Stimulated activated effector memory CD8-positive, alpha-beta T cell treated with anti-CD3 and anti-CD28 coated beads, Interleukin-12 subunit alpha, Interleukin-12 subunit beta, amount 100 ng/mL, for 72 hours (primary cell): ENCODE measurements at places on chromosomes 7 and 10.
A peak's percentile ranks its signal among the peaks of the same experiment; 100 is the strongest.

DNA sequence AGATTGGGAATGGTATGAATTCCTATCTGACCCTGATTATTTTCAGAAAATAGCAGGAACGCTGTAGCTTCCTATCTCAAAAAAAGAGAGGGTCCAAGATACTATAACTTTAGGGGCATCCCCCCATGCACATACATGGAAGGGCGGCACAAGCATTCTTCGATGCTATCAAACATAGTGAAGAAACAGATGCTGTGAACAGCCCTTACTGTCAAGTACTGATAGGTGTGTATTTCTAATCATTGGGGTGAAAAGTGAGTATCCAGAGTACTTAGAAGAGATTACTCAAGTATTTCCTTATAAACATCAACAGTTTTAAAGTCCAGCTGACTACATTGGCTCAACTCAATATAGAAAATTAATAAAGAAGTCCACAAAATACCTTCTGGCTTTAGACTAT is 17.0 kb upstream of the NUP42 start:
- DNase-seq, result no peak

DNA sequence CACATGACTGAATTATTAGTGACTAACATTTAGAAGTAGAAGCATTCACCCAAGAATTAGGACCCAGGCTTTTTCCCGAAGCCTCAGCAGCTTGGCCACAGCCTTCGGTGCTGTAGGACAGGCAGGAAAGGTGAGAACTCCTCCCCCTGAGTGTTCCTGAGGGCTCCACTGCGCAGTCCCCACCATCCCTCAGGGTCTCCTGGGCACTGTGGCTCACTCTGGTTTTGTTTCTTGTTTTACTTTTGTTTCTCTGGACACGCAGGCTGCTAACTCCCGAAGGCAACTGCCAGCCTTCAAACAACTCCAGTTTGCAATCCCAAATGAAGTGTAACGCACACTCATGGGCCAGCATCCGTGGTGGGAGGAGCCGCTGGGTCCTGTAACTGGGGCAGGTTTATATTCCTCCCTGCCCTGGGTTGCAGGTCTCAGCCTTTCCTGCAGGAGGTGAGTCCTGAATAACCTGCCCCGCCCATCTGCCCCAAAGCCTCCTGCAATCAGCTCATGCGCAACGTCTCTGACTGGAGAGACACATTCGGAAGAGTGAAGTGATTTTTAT is 492.9 kb downstream of the PTPRN2 start:
- DNase-seq, result no peak

GRCh38 chr10:75098902-75099673 is 12.4 kb upstream of the SAMD8 start:
- DNase-seq, result no peak

DNA sequence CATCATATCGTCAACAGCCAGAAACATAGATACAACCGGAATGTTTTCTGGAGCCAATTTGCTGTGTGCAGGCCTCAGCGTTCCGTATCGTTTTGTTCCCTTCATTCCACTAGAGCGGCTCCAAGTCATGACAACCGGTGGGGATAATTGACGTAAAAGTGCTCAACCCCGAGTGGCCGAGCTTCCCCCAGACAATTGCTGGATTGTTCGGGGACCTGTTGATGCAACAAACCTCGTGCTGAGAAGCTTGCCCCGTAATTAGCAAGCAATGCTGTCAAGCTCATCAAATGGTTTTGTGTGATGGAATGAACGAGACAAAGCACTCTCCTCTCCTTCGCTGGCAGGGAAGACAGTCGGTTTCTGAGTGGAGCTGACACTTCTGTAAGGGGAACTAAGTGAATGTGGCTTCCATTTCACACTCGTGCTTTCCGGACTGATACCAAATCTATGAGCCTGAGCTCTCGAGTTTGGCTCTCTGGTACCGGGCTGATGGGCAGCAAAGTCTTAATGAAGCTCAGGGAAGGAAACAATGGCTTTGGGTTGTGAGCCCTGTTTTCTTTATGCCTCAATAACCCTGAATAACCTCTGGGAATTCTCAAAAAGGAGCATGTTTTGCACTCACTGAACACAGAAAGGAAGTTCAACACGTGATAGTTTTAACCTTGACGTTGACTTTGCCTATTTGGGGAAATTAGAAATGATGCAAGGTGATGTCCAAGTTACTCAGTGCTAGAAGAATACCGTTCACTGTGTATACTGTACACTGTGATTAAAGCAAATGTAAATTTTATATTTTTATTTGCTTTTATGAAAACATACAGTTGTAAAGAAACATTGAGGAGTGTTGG is 220.5 kb downstream of the BAMBI start:
- DNase-seq, result no peak

GRCh38 chr7:36906448-36906847 is 182.2 kb upstream of the AOAH start:
- DNase-seq, result no peak

- DNase-seq, result no peak
Observed at GRCh38 chr10:126455766-126456405, 67.6 kb upstream of the ADAM12 start.

DNA sequence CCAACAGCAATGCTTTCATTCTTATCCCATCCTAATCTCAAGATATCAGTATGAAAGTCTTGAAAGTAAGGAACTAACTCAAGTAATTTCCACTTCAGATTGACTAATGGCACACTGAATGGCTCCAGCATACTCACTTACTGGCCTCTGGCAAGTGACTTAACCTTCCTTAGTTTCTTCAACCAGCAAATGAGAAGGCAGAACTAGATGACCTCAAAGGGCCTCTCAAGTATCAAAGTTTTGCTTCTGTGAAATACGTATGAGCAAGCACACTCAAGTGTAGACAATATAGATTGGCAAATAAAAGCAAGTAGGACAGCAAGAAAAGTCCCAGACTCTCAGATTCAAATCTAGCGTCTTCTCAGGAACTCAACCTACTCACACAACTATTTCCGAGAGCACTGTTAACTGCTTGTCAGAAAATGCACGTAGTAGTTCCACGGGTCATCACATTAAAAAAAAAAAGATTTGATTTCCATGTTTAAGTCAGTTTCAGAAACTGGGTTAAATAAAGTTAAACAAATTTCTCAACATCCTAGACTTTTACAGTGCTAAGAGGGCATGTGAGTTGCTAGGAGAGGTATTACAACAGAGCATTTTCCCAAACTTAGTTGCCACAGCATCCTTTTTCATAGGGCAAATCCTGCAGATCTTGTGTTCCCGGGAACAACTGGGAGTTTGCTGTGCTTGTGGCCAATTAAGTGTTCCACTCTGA is 276.9 kb upstream of the KLF14 start:
- DNase-seq, result no peak

GRCh38 chr7:54663186-54663585 is 95.8 kb downstream of the SEC61G start:
- no peak for DNase-seq

DNA sequence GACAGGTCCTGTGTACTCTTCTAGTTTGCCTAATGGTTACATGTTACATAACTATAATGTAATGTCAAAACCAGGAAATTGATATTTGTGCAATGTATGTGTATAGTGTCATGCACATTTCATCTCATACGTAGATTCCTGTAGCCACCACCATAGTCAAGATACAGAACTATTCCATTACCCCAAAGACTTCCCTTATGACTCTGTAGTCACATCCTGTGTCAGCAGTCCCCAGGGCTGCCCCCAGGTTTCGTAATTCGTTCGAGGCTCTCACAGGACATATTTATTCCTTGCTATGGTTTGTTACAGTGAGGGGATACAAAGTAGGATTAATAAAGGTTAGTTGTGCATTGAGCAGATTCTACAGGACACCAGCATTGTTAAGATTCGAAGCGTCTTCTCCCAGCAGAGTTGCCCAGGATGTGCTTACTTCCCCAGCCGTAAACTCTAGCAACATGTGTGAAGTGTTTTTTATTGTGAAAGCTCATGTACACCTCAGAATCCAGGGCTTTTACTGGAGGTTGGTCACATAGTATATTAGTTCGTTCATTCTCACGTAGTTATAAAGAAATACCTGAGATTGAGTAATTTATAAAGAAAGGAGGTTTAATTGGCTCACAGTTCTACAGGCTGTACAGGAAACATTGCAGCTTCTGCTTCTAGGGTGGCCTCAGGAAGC is 18.6 kb downstream of the RABGEF1 start:
- DNase-seq, result peak; percentile 66

- no peak for DNase-seq
Observed at GRCh38 chr10:52351914-52352330, 37.8 kb downstream of the DKK1 start.

GRCh38 chr7:26200038-26200443 is 505 bp downstream of the HNRNPA2B1 start:
- peak; percentile 90 for DNase-seq

DNA sequence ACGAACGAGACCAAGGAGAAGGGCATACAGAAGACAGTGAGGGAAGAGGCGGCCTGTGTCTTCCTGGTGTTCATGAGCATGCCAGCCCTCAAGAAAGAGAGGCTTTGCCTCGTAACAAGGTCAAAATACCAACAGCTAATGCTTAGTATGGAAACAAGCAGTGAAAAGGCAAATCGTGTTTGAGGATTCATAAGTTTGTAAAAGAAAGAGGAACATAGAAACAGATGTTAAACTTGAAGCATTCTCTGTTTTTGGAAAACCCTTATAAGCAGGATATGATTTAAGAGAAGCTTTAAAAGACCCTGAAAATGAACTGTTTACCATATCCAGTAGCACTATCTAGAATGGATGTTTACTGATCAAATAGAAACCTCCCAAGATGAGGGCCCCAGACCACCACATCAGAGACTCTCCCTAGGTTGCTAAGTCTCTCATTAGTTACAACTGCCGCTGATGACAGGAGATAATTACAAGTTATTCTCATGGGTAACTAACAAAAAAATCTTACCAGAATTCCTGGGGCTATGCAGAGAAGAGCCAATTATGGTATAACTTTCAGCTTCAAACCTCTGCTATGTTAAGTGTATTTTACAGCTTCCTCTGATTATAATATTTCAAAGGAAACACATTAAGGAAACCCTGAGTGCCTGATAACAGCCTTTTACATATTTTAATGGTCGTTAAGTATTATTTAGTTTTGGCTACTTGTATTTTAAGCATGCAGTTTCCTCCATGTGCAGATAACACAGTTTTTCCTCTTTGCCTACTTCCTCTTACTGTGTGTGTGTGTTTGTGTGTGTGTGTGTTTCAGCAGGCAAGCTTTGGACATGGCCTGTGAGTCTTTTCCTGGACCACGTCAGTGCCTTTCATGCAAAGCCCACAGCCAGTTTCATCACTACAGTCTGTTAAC is 17.9 kb downstream of the JCAD start:
- no peak for DNase-seq

GRCh38 chr10:84427903-84428650 is 99.7 kb downstream of the CCSER2 start:
- no peak for DNase-seq

DNA sequence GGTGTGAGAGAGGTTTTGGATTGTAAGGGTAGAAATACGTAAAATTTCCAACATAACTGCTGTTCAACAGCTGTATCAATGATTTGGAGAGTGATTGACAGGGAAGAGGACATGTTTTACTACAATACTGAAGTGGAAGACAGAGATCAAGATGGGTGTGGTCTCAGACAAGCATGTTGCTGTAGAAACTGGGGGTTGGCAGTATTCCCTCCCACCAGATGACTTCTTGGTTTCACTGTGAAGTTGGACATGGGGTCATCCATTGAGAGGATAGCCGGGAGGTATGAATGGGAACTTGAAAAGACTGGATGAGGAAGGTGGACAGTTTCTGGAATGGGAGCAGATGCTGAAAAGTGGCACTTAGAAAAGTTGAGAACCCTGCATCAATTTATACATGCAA is 95.3 kb upstream of the HDAC9 start:
- DNase-seq, result no peak

DNA sequence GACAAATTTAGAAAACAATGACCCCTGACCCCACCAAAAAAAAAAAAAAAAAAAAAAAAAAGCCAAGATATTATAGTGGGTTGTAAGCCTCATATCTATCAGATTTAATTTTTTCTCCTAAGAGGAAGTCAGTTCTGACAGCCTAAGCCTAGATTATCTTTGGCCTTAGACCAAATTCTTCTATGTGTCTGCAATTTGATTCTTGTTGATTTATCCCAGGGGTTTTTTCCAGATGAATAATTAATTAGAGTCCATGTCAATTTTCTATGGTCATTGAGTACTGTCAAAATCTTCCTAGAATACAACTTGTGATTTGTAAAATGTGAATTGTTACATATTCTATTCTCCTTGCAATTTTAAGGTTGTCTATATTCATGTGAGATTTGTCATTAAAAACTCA is 151.6 kb upstream of the CACNA2D1 start:
- no peak for DNase-seq

- peak; percentile 79 for DNase-seq
Observed at GRCh38 chr7:106022193-106022821, 59.2 kb downstream of the CDHR3 start.
